T-cell (primary cell): ENCODE measurements at places on chromosomes 5 and 9. TPM values are rescaled to one million over a fixed set of nuclear protein-coding genes. Genes with fewer than 3 reads are reported as not detected.

DNA sequence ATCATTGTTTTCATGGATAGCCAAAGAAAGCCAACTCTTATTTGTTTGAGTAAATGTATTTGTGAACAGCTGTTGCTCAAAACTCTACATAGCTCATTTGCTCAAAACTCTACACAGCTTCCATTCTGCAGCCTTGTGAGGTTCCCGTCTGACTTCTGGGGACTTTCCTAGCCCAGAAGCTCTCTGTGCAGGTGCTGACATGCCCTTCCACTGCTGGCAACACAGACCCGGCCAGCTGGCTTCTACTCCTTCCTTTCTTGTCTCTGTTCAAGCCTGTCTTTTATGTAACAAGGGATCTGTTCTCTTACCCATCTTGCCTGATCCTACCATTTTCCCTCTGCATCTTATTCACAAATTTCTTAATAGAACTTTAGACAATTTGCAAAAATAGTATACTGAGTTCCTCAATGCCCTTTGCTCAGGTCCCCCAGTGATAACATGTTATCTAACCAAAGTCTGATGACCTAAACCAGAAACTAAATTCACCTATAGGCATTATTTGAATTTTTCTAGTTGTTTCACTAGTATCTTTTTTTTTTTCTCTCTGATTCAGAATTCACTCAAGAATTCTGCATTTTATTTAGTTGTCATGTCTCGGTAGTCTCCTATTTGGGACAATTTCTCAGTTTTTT lies 556.5 kb upstream of the SEMA6A start:
- H3K4me3 ChIP-seq, result no peak overlapping the region
- no peaks in the 10 kb centered on the region for H3K4me1 ChIP-seq

DNA sequence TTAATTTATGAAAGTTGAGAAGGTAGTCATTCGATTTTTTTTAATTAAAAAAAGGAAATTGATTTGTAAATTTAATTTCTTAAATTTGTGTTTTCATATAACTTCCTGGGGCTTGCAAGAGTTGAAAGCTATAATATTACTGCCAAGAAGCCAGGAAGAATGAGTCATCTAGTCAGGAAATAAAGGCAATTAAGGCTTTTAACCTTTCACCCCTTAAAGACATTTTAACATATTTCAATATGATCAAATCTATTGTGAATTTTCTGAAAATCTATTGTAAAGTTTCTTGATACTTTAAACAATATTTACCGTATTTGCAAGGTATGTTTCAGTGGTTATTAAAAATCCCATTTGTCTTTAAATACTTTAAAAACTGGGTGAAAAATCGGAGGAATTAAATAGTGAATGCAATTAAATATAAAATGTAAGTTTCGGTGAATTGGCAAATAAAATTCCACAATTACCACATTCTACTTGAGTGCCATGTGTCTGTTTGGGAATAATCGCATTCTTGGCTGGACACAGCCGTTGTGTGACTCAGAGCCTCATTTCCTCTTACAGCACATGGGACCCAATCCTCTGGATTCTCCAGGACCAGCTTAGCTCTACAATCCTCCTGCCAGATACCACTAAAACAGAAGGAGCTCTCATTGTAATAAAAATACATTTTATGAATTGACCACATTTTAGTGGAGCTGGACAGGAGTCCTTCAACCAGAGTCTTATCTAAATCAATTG lies 310.7 kb downstream of the HCN1 start:
- no peak for DNase-seq
- H3K4me1 ChIP-seq, result no peaks in the 10 kb centered on the region
- no peak overlapping the region for H3K27ac ChIP-seq
- no peaks in the 10 kb centered on the region for H3K27me3 ChIP-seq

DNA sequence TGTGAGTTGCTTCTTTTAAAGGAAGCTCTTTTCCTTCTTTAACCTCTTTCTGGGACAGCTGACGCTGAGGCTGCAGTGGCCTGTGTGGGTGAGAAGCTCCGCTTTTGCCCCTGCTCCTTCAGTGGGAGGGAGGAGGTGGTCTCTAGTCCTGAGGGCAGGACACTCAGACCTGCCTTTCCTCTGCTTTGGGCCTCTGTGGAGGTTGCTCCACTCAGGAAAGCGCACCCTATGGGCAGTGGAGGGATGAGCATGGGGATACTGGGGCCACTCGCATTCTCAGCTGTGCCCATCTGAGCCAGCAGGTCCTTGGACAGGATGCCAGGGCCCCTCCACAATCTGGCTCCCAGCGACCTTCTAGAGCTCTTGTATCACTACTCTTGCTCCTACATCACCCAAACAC lies 111.5 kb downstream of the NSG2 start:
- no peak overlapping the region for H3K4me3 ChIP-seq
- no peaks in the 10 kb centered on the region for H3K36me3 ChIP-seq
- H3K4me1 ChIP-seq, result no peaks in the 10 kb centered on the region
- no peak for DNase-seq
- peaks cover 7% of the 10 kb centered on the region for H3K27me3 ChIP-seq

Gene CARTPT
- not detected for total RNA-seq

DNA sequence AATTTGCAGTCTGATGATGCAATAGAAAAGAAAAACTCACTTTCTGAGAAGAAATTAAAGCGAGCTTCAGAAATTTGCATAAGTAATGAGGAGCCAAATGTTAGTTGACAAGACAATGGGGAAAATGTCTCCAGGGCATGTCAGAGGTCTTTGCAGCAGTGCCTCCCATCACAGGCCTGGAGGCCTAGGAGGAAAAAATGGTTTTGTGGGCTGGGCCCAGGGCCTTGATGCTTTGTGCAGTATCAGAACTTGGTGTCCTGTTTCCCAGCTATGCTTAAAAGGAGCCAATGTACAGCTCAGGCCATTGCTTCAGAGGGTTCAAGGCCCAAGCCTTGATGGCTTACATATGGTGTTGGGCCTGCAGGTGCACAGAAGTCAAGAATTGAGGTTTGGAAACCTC lies 298.4 kb downstream of the SMARCA2 start:
- H3K36me3 ChIP-seq, result no peaks in the 10 kb centered on the region
- no peaks in the 10 kb centered on the region for H3K27me3 ChIP-seq
- DNase-seq, result no peak
- no peak overlapping the region for H3K27ac ChIP-seq

Gene CCDC192
- not detected for total RNA-seq
